ENCODE measurements at places on chromosomes 2 and 18.

GRCh38 chr2:98445177-98445682, 572 bp downstream of the INPP4A start:
- peak; percentile 17 for DNase-seq

GRCh38 chr2:144876013-144876412, 356.1 kb upstream of the ZEB2 start:
- DNase-seq = peak; percentile 22

DNA sequence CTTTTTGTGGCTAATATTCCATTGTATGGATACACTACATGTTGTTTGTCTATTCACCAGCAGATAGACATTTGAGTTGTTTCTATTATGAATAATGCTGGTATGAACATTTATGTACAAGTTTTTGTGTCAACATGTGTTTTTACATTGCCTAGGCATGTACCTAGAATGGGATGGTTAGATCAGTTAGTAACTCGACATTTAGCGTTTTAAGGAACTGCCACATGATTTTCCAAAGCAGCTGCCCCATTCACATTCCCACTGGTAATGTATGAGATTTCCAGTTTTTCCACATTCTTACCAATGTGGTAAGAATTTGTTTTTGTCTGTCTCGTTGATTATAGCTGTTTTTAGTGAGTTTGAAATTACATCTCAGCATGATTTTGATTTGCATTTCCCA, 112.8 kb downstream of the FHOD3 start:
- DNase-seq = no peak

DNA sequence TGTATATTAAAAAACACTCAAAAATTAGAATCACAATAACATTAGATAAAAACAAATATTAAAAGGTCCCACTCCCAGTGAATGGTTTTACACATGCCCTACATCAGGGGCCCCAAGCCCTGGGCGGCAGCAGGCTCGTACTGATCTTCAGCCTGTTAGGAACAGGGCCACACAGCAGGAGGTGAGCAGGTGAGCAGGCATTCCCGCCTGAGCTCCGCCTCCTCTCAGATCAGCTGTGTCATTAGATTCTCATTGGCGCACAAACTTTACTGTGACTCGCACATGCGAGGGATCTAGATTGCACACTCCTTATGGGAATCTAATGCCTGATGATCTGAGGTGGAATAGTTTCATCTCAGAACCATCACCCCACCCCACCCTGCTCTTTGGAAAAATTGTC, 74.2 kb downstream of the MBD2 start:
- no peak for DNase-seq

- DNase-seq = no peak
Measured at GRCh38 chr2:10357193-10358169, 54.8 kb downstream of the HPCAL1 start.

- DNase-seq = no peak
Measured at GRCh38 chr18:38571651-38572050, 1006.1 kb upstream of the CELF4 start.

DNA sequence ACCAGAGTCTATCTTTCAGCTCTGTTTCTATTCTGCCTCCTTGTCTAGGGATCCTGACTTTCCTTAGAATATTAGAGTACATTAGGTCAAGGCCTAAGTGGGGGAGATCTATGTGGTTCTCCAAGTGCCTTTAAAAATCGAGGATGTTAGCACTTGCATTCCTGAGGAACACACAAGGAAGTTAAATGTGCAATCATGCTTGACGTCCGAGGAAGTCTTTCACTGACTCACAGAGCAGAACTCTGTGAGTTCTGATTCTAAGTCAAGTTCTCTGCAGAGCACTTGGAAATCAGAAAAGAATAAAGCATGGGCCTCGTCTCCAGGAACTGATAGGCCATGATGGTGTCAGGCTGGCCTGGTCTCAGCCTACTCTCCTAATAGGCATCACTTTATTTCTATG, 17.2 kb downstream of the FHOD3 start:
- DNase-seq = peak; percentile 88

DNA sequence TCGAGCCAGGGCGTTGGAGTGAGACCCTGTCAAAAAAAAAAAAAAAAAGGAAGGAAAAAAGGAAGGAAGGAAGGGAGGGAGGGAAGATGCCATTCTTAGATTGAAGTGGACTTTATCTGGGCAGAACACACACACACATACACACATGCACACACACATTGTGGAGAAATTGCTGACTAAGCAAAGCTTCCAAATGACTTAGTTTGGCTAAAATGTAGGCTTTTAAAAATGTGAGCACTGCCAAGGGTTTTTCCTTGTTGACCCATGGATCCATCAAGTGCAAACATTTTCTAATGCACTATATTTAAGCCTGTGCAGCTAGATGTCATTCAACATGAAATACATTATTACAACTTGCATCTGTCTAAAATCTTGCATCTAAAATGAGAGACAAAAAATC, 564 bp upstream of the TTR start:
- DNase-seq = no peak

DNA sequence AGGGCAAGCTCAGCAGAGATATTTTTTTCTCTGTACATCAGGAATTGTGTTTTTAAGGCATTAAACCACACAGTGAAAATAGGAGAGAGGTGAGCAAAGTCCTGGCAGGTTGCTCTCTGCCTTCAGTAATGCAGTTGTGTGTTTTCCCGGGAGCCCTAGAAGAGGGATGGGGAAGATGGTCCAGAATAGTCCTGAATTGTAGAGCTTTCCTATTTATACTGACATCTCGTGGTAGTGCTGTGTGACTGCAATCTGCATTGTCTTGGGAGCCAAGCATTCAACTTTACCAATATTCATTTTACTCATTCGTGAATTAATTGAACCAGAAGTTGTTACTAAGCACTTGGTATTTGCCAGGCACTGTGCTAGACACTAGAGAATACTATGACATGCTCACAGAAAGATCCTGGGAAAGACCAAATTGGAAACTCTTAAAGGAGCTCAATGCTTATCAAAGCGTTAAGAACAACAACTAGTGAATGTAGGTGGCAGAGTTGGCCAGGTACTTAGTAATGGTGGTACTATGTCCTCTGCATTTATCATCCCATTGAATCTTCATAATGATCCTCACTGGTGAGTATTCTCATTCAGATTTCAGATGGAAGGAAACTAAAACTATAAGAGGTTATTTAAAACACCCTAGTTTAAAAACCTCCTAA, 214.6 kb downstream of the TRIB2 start:
- DNase-seq = peak; percentile 60

GRCh38 chr18:79616651-79617510, 62.7 kb upstream of the CTDP1 start:
- DNase-seq = peak; percentile 13

DNA sequence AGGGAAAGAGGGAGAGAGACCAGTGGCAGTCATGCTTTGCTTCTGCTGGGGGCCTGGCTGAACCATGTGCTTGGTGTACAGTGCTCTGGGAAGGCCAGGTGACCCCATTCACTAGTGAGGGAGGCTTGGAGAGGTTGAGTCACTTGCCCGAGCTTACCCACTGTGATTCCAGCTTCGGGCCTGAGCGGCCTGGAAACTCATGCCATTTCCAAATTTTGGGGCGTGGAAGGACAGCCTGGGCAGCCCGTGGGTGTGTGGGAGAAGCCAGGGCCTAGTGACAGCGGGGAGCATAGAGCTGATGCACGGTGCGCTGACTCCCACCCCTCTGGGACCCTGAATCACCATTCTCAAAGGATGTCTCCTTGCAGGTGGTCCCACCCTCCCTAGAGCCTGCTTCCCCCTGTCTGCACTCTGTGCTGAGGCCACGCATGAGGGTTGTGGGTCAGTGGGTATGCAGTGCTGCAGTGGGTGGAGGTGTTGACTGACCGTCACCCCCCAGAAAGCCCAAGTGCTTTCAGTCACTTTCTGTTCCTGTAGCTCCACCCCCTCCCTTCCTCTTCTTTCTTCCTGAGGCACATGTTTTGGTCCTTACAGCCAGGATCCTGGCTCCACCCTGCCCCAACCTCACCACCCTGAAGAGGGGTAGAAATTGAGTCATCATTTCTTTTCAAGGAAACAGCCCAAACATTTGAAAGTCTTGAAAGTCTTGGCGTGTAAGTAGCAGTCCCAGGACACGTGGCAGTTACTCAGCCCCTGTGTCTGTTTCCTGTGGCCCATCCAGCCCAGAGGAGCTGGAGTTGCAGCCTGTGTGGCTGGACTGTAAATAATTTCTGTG, 69.3 kb upstream of the MCFD2 start:
- peak; percentile 93 for DNase-seq

- DNase-seq = no peak
Measured at GRCh38 chr18:56770873-56771272, 119.7 kb downstream of the WDR7 start.

- DNase-seq = no peak
Measured at GRCh38 chr2:100289020-100289419, 33.3 kb downstream of the LONRF2 start.

DNA sequence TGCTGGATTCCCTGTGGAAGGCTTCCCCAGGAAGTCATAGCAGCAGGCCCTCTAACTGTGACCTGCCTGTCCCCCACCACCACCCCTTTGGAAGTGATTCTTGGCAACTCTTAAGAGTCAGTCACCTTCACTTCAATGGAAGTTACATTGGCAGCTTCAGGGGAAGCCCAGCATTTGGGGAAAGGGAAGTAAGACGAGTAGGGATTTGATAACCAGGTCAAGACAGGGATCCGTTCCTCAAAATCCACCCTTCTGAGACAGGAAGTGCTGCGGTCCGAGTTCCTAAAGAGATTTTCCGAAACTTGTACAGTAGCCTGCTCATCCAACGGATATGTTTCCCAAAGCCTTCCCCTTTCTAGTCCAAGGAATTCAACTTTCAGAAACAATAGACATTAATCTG, 54.2 kb downstream of the MRPL35 start:
- no peak for DNase-seq

- DNase-seq = peak; percentile 18
Measured at GRCh38 chr2:168116448-168116847, 130.9 kb downstream of the STK39 start.

DNA sequence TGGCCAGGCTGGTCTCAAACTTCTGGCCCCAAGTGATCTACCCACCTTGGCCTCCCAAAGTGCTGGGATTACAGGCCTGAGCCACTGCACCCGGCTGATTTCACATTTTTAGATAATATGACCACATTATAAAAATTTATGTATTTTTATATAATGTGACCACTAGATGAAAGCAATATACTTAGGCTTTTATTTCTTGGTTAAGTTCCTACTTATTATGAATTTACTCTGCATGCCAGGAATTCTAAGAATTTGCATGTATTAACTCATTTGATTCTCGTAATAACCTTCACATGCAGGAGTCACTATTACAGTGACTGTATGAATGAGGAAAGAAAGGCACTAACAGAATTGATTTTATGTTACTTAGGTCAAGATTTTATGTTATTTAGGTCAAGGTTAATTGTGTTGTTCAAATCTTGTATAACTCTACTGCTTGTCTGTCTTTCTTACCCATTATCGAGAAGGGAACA, 25.6 kb upstream of the CASP8 start:
- DNase-seq = no peak

DNA sequence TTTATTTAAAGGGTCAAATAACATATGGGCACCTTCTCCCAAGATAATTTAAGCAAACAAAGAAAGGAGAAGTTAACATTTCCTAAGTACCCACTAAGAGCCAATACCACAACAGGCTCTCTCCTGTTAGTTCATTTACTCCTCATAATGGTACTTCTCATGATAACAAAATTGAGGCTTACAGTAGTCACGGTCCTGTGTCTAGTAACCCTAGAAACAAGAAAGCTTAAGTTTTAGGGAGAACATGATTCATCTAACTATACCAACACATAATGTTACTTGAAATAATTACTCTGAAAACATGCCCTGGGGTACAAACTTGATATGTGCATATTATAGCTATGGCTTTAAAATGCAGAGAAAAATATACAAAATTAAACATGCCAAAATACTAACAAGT, 19.8 kb downstream of the IWS1 start:
- no peak for DNase-seq

GRCh38 chr2:74441690-74442482, at the start of gene RTKN:
RTKN (minus strand) TSS chr2:74441937; CDS start chr2:74441816, 121 bp downstream.
- no peak for DNase-seq

DNA sequence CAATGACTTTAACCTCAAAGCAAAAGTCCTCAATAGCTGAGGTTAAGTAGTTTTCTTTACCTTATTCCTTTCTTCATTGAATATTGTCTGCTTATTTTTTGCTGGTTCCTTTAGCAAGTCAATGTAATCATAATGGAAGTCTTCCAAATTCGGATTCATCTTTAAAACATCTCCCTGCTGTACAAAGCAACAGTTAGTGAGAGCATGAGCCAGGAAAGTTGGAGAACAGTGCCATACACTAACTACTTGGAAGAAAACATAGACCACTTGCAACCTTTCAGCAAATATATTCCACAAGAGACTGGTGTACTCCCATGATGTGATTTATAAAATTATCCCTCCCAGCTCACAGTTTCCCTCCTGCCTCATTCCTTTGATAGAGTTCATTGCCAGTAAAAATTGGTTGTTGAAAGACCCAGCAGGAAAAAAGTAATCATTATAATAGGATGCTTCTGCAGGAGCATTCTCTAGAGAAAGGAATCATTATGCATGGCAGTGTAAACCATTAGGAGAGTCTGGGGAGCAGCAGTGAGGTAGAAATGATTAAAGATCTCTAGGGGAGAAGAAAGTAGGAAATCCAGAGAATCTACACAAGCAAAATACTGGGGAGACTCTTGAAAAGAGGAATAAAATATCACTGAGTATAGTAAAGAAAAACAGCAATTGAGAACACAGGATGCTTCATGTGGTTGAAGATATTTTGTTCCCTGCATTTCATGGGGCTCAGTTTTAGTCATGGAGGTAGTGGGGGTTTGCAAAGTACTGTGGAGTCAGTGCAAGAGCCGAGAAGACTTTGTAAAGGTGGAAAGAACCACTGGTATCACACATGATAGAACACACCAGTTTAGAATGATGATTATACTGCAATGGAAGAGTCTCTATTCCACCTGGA, 38.6 kb upstream of the TTN start:
- peak; percentile 81 for DNase-seq

GRCh38 chr18:70135604-70136003, 69.9 kb downstream of the RTTN start:
- no peak for DNase-seq

GRCh38 chr2:196952936-196953335, 26.4 kb upstream of the PGAP1 start:
- no peak for DNase-seq

DNA sequence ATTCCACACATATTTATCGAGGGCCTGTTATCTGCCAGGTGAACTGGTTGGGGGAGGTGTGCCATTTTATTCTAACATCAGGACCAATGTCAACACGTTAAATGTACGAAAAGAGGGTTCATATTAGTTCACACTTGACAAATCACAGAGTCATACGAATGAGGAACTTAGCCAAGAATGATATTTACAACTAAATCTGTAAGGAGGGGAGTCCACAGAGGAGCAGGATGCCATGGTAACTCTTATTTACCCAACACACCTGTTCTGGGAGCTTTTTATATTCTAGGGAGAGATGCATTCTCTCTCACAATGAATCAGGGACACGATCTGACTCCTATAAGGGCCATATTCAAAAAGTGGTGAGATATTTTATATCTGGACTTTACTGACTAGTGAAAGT, 144.1 kb downstream of the CDC42EP3 start:
- no peak for DNase-seq

DNA sequence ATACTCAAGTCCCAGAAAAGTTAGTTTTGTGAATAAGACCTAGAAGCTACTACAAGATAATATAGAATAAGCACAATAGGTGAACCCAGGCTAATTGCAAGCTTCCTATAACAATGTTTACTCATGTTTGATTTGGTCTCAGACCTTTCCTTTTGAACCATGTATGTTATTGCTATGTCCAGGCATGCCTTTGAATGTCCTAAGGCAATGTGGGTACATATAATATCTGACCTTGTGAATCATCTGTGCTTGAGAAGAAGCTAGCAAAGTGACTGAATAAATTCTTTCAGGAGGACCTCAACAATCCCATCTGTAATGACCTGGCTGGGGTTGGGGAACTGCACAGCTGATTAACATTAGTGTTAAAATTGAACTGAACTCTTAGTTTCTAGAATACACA, 1285.9 kb upstream of the CELF4 start:
- no peak for DNase-seq
